Cardiac muscle cell (in vitro differentiated cells and primary cell): ENCODE measurements at places on chromosomes 4 and X.

- no peak for DNase-seq
These were observed 264.6 kb upstream of the FTHL17 start for GRCh38 chrX:31336419-31336818.

DNA sequence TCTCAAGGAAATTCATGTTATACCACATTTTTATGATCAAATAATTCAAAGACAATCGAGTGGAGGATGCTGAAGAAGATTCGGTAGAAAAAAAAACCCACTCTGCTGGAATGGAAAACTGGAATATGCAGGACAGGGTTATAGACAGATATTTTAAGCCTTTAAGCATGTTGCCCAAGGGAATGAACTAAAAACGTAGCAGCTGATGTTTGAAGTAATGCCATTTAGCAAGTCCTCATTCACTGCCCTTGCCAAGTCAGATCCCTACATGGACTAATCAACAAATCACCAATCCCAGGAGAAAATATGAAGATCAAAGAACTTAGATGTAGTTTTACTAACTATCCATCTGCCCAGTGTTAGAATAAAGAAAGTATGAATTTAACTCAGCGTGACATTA is 75.6 kb upstream of the ETNPPL start:
- no peak for DNase-seq

DNA sequence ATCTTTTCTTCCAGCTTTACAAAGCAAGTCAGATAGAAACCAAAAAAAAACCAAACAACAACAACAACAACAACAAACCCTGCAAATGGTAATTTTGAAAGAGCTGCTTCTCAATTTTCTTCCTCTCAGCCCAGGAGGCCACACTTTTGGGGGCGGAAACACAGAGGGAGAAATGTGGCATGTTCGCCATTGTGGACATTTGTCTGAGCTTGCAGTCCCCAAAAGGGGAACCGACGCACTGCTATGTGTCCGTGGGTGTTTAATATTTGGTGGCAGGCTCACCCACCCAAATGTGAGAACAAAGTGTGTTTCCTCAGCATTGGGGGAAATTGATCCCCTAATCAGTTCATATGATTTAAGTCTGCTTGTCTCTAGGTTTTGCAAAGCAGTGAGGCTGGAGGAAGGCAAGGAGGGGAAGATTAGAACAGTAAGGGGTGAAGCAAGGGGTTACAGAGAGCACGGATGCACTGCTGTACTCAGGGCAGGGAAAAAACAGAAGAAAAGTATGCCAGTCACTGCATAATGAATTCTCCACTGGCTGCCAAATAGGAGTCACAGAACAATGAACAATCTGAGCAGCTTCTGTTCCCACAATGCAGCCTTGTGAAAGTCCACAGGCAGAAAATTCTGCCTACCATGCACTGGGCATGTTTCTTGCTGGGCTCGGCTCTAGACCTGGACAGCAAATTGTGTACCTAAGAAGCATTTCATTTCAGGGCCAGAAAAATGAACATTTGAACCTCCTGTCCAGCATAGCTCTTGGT is 74.7 kb upstream of the GPM6B start:
- no peak for DNase-seq

- no peak for DNase-seq
These were observed 35.9 kb upstream of the RELL1 start for GRCh38 chr4:37721995-37722638.

DNA sequence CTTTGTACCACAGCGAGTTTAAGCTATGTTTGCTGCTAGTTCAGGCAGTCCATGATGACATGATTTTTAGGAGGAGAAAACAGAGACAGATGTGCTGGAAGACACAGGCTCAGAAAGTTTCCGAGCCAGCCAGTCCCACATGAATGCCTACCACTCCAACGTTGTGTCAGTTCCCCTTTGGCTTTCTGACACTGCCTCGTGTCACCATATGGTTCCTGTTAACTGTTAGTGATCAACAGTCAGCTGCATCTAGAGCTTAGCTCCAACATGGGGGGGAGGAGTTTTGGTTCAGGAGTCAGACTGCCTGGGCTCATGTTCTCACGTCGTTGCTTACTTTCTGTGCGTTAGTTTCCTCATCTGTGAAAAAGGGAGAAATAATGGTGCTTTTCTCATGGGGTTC is 343.7 kb downstream of the MID1IP1 start:
- no peak for DNase-seq

- DNase-seq: no peak
These were observed 114.4 kb downstream of the PSAPL1 start for GRCh38 chr4:7320206-7320797.

GRCh38 chr4:74395633-74396032 is 30.7 kb downstream of the EREG start:
- no peak for DNase-seq

- DNase-seq: no peak
These were observed 339.8 kb downstream of the PCDH7 start for GRCh38 chr4:31059753-31060522.

- no peak for DNase-seq
These were observed 96.5 kb downstream of the CHRDL1 start for GRCh38 chrX:110699109-110699508.

- peak; percentile 95 for DNase-seq
These were observed 5.6 kb downstream of the SEPTIN11 start for GRCh38 chr4:76955182-76955581.

- DNase-seq: no peak
These were observed 160.3 kb upstream of the ANK2 start for GRCh38 chr4:112889199-112889598.

DNA sequence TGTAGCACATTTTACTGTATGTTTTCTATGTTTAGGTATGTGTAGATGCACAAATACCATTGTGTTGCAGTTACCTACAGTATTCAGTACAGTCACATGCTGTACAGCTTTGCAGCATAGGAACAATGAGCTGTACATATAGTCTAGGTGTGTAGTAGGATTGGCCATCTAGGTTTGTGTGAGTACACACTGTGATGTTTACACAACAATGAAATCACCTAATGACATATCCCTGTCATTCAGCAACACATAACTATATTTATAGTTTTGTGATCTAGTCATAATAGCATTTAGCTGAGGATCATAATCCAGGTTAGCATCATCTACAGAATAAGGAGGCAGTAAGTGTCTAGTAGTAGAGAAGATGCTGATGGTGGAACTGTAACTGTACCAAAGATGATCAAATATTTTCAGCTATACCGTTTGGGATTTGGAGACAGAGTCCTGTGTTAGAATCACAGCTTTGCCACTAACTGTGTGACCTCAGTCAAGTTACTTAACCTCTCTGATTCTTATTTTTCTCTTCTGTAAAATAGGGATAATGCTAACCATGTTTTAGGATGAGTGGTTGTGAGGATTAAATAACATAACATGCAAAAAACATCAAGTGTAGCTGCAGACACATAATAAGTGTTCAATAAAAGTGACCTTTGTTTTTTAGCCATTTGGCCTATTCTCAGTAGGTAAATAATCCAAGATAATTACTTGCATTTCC is 73.3 kb downstream of the LIMCH1 start:
- no peak for DNase-seq

GRCh38 chr4:2761035-2761923 is 5.1 kb upstream of the TNIP2 start:
- no peak for DNase-seq

GRCh38 chr4:8387194-8387593 is 53.3 kb downstream of the ACOX3 start:
- DNase-seq: no peak
